ENCODE measurements at places on chromosomes 5 and 9. TPM values are rescaled to one million over a fixed set of nuclear protein-coding genes. Genes with fewer than 3 reads are reported as not detected.

GRCh38 chr9:33042473-33042872 lies 17.4 kb downstream of the DNAJA1 start:
- H3K4me3 ChIP-seq: no peak overlapping the region
- peaks cover 48% of the 10 kb centered on the region for H3K36me3 ChIP-seq
- H3K27ac ChIP-seq: no peak overlapping the region
- no peaks in the 10 kb centered on the region for H3K27me3 ChIP-seq
- DNase-seq: no peak

DNA sequence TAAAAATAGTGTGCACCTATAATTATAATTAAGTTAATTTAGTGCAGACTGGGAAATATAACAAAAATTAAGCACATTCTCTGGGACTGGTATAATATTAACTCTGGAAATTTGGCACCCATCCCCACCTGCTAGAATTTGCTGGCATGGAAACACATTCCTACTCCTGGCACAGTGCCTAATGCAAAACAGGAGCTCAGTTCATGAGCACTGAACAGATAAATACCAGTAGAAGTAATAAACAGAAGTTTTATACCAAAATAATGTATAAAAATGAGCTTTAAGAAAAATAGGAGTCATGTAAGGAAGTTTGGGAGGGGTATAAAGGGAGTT lies 23.7 kb upstream of the NPR3 start:
- no peaks in the 10 kb centered on the region for H3K36me3 ChIP-seq
- H3K27ac ChIP-seq: no peak overlapping the region
- no peaks in the 10 kb centered on the region for H3K27me3 ChIP-seq
- no peaks in the 10 kb centered on the region for H3K4me1 ChIP-seq
- no peak overlapping the region for H3K4me3 ChIP-seq
- no peak for DNase-seq

DNA sequence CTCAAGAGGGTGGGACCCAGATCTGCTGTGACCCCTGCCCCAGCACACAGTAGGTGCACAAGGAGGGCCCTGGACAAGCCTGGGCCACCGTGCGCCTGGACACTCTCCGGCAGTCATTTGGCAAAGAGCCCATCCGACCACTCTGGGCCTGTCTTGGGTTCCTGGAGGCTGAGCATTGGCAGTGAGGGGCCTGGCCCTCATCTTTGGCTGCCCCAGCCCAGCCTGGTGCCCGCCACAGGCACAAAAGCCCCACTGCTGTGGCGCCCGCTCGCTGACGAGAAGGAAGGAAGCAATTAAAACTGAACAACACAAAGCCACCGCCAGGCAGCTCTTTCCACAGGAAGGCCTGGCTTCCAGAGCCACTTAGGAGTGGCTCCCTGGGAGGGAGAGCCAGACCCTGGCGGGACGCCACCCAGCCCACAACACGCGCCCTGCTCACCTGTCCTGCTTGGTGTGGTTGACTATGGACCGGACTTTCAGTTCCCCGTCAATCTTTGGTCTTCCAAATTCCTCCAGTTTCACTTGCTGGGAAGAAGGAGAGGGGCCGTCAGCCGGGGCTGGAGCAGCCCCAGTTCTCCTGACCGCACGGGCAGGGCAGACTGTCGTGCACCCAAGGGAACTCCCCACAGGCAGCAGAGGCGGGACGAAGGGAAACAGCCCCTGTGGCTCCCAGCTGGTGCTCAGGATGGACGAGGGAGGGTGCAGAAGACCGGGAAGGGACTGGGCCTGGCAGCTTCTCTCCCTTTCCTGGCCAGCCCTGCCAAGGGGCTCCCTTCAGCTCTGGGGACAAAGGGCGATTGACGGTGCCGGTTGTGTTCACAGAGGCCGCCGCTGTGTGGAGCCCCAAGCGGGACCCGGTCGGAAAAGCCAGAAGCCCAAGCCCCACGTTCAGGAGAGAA lies 50.9 kb upstream of the SARDH start:
- H3K36me3 ChIP-seq: peaks cover 26% of the 10 kb centered on the region
- H3K4me3 ChIP-seq: no peak overlapping the region

- no peak for DNase-seq
- H3K36me3 ChIP-seq: no peaks in the 10 kb centered on the region
- H3K27me3 ChIP-seq: no peaks in the 10 kb centered on the region
- H3K27ac ChIP-seq: no peak overlapping the region
- no peaks in the 10 kb centered on the region for H3K4me1 ChIP-seq
Measured at GRCh38 chr9:135034106-135034505, 53.4 kb upstream of the OLFM1 start.

The SPINK4 gene
- total RNA-seq: 1.3 TPM

The INSL4 gene
- not detected for total RNA-seq

The LMX1B gene
- total RNA-seq: 9.1 TPM
